ENCODE measurements at places on chromosomes 7 and 10. TPM values are rescaled to one million over a fixed set of nuclear protein-coding genes. Genes with fewer than 3 reads are reported as not detected.

The SPOCK2 gene
- total RNA-seq: 9.9 TPM

The SEMA4G gene
- 4.0 TPM for total RNA-seq

The INPP5A gene
- total RNA-seq: 97.7 TPM

DNA sequence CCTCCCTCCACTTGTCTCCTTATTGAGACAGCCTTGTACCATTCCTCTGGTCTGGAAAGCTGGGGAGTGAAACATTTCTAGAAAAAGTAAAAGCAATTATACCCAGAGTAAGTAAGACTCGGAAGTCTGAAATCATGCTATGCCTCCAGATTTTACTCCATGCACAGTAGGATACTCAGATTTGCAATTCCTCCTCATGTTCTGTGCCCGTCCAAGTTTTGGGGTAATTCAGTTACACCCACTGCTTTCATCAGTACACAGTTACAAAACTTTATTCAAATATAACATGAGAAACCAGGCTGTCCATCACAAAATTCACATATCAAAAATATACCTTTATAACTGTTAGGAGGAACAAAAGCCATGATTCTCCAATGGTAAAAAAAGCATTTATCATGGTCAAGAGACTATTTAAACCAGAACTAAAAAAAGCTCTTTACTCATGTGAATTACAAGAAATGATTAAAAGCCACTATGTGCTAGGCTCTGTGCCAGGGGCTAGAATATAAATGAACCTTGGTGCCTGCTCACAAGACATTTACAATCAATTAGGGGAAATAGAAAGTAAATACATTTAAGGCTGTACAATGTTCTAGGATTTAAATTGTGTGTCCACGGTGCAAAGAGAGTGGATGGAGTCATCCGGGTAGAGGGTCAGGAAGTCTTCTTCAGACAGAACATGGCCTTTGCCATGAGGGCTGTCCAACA lies 320.2 kb downstream of the ELMO1 start:
- no peak overlapping the region for H3K27ac ChIP-seq
- H3K27me3 ChIP-seq: no peaks in the 10 kb centered on the region
- DNase-seq: no peak

GRCh38 chr10:86285136-86285790 lies 81.3 kb downstream of the GRID1 start:
- no peak overlapping the region for H3K27ac ChIP-seq
- no peaks in the 10 kb centered on the region for H3K4me1 ChIP-seq
- H3K4me3 ChIP-seq: no peak overlapping the region
- no peaks in the 10 kb centered on the region for H3K36me3 ChIP-seq
- no peak for DNase-seq

The CTTNBP2 gene
- total RNA-seq: 12.9 TPM

DNA sequence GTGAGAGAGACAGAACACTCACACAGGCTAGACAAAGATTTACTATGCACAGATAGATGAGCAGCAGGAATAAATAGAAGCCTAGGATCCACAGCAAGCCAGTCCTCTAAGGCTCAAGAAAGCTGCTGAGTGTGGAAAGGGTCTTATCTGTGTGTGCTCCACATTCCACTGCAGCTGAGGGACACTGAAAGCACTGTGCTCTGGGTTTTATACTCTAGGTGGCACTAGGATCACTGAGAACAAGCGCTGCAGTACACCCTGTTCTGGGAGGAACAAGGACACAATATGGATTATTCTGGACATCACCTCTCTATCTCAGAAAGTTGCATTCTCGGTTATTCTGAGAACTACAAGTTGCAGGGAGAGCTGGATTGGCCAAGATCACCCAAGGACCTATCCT lies 4.9 kb upstream of the KLHL7 start:
- peaks cover 29% of the 10 kb centered on the region for H3K36me3 ChIP-seq
- no peak overlapping the region for H3K27ac ChIP-seq
- H3K4me3 ChIP-seq: no peak overlapping the region

DNA sequence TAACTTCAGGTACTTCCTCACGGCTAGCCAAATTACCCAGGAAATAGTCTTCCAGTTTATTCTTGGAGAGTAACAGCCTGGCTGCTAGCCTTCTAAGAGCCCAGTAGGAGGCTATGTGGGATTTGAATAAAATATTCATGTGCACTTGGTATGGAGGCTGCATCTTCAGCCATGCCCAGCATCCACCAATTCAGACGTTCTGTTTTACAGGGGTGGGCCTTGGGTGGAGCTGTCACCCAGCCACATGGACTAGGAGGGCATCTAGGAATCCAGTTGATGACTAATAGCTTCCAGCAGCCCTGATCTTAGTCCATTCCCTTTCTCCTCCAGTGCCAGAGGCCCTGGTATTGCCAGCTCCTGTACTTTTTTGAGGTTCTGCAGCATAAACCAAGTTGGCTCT lies 66.3 kb upstream of the ZRANB1 start:
- no peak overlapping the region for H3K27ac ChIP-seq
- H3K27me3 ChIP-seq: no peaks in the 10 kb centered on the region
- no peak for DNase-seq
- H3K4me1 ChIP-seq: no peaks in the 10 kb centered on the region
- H3K36me3 ChIP-seq: no peaks in the 10 kb centered on the region
- H3K4me3 ChIP-seq: no peak overlapping the region

The TAS2R3 gene
- 3.3 TPM for total RNA-seq

- peak; percentile 83 for DNase-seq
- H3K27ac ChIP-seq: no peak overlapping the region
- H3K4me1 ChIP-seq: peaks cover 67% of the 10 kb centered on the region
- H3K36me3 ChIP-seq: no peaks in the 10 kb centered on the region
These were observed 612.1 kb upstream of the MGMT start for GRCh38 chr10:128854963-128855362.

DNA sequence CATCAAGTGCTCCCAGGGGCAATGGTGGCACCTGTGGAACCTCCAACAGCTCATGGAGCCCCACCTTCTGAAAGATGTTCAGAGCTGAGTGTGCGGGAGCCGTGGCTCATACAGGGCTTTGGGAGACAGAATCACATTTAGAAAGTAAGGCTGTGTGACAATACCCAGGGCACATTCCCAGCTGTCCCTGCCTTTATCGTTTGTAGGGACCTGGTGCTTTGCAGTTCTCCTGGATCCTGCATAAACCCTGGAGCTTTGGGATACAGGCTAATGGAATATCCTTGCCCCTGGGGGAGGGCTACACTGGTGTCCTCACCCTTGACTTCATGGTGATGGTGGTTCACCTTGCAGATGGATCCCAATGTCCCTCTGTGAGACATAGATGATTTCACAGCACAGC lies 134.8 kb upstream of the LAMB4 start:
- H3K4me1 ChIP-seq: no peaks in the 10 kb centered on the region
- H3K27me3 ChIP-seq: no peaks in the 10 kb centered on the region
- H3K36me3 ChIP-seq: no peaks in the 10 kb centered on the region
- no peak for DNase-seq
- H3K4me3 ChIP-seq: no peak overlapping the region
- no peak overlapping the region for H3K27ac ChIP-seq

DNA sequence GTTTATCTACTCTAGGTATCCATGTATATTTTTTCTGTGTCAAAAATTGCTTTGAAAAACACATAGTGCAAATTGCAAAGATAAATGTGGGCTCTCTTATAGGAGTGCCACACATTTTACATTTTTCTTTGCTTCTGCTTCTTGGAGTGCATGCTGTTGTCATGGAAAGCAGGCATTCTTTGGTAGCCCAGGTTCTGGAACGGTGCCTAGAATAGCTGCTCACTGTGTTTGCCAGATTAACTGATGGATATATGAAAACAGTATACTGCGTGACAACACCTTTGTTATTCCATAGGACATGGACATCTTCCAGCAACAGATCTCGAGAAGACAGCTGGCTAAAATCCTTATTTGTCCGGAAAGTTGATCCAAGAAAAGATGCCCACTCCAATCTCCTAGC lies 13.4 kb downstream of the NIPSNAP2 start:
- no peak overlapping the region for H3K27ac ChIP-seq
- no peaks in the 10 kb centered on the region for H3K36me3 ChIP-seq
- H3K4me1 ChIP-seq: no peaks in the 10 kb centered on the region
- DNase-seq: no peak

DNA sequence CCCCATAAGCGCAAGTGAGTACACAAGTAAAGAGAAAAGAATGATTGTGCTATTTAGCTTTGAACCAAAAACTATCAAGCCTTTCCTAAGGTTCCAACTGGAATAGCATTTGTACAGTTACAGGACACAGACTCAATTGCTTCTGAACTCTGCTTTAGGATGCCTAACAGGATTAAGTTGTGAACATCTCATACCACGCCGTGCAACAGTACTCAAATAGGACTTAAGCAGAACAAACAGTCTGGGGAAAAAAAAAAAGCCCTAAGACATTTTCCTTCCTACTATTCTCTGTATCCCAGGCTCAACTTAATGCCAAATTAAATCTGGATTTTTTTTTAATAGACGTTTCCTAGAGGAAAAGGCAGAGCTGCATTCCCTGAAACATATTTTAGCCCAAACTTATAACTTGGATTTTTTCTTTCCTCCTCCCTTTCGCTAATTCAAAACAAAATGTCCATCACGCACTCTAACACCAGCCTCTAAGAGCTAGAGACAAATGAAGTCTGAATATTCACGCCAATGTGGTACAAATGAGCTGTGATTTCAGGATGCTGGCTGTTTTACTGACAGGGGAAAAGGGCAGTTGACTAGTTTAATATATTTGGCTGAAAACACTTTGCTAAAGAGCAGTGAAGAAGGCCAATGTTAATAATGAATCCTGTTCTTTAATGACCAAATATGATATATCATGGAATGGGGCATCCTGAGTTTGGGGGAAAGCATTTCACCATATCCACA lies 68.6 kb downstream of the CALD1 start:
- H3K4me3 ChIP-seq: no peak overlapping the region
- H3K27ac ChIP-seq: no peak overlapping the region
- no peaks in the 10 kb centered on the region for H3K27me3 ChIP-seq
- no peak for DNase-seq

- no peak overlapping the region for H3K27ac ChIP-seq
- H3K4me3 ChIP-seq: no peak overlapping the region
- H3K27me3 ChIP-seq: no peaks in the 10 kb centered on the region
These were observed 104.5 kb upstream of the ZPBP start for GRCh38 chr7:50197549-50197948.

DNA sequence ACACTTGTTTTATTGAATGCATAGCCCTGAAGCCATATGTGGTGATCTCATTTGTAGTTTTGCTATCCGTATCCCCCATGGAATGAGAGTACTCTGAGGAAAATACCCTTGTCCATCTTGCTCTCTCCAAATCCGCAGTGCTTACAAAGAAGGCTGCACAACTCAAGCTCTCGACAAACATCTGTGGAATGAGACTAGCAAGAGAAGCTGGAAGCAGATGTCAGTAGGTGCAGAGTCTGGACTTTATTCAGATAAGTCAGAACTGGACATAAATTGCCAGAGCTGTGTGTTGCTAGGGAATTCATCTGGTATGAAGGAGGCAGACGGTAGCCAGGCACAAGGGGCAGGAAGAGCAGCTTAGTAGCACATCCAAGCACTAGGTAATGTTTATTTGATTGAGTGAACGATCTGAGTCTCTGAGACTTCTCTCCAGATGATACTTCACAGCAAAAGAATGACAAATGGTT lies 1046.2 kb downstream of the XPNPEP1 start:
- no peak overlapping the region for H3K4me3 ChIP-seq
- no peak overlapping the region for H3K27ac ChIP-seq
- no peaks in the 10 kb centered on the region for H3K4me1 ChIP-seq
- H3K27me3 ChIP-seq: no peaks in the 10 kb centered on the region
- no peak for DNase-seq

DNA sequence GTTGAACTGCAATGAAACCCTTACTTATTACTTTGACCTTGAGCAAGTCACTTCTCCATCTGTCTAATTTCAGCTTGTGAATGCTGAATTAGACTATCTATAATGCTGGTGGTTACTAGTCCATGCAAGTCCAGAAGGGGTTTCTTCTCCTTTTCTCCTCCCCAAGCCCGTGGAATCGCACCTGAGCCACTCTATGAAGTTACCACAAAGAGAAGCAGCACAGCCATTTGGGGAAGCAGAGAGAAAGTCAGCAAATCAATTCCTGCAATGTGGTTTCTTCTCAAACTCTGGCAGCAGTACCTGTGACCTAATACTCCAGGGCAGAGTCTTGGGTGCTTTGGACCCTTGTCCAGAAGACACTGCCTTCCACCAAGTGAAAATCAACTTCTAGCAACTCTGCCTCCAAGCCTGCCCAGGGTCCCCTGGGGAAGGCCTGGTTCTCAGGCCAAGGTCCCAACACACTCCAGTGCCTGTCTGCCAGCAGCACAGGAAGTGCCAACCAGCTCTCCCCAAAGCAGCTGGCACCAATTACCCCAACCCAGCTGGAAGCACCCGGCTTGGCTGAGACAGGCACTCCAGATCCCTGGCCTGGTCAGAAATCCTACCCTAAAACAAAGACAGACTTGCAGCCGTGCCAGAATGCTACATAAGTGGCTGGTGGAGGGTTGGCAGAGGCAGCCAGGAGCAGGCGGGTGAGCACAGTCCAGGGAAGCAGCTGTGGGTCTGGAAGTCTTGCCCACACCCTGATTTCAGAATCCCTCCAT lies 200.3 kb downstream of the LSM5 start:
- peak overlapping the region; percentile 63 for H3K27ac ChIP-seq
- H3K27me3 ChIP-seq: no peaks in the 10 kb centered on the region
- H3K36me3 ChIP-seq: no peaks in the 10 kb centered on the region
- no peak overlapping the region for H3K4me3 ChIP-seq
- H3K4me1 ChIP-seq: no peaks in the 10 kb centered on the region

The DDC gene
- not detected for total RNA-seq

The TCF7L2 gene
- total RNA-seq: 26.1 TPM

DNA sequence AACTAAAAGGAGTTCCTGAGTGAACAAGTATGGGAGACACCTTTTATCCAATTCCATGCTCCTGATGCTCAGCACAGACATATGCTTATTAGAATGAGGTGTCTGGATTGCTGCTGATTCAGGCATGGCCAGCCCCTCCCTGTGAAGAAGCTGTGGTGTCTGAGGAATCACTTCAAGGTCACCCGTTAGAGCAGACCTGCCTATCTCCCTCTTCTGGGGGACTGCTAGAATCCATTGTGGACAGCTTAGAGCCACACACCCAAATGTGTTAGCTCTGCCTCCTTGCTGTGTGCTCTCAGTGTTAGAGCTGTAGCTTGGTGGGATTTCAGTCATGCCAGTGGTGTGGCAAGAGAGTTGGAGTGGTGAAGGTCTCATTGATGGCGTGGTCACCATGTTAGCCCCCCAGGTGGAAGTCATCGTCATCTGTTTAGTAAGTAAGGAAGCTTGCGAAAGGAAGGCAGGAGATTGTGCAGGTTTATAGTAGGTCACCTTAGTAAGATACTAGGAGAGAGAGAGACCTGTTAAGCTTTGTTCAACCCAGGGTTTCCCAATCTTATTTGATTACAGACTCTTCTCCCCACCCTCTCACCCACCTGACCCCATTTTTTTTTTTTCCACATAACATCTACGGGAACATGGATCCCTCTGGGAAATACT lies 12.8 kb downstream of the PRXL2A start:
- H3K4me3 ChIP-seq: no peak overlapping the region
- peaks cover 21% of the 10 kb centered on the region for H3K4me1 ChIP-seq
- no peak for DNase-seq
- H3K36me3 ChIP-seq: no peaks in the 10 kb centered on the region
- H3K27me3 ChIP-seq: no peaks in the 10 kb centered on the region
